ENCODE measurements at places on chromosomes 1 and 21.

DNA sequence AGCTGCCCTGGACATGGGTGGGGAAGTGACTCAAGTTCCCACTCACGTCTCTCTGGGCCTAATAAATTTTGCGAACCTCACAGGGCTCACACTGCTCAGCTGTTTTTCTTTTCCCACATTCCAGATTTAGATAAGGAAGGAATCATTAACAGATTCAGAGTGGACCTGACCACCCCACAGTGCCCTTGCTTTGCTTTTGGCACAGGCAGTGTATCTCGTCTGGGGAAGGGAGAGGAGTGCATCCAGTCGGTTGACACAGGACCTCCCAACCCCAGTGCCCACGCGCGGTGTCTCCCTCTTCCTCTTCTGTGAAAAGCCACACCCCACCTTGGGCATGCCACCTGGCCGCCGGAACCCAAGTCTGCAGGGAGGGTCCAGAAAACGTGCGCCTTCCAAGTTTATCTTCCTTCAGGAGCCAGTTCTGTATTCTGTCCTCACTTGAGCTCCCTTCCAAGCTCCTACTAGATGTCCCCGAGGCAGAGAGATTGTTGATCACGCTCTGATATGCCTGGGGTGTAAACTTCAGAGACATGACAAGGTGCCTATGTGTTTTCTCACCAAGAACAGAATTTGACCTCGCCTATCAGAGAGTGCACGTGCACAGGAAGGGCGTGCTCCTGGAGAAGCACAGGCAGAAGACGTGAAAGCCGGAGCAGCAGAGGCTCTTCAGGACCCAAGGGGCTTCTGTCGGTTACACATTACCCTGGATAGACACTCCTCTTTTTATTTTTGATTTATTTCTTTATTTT lies 9.5 kb upstream of the SLC2A5 start:
- DNase-seq: no peak

DNA sequence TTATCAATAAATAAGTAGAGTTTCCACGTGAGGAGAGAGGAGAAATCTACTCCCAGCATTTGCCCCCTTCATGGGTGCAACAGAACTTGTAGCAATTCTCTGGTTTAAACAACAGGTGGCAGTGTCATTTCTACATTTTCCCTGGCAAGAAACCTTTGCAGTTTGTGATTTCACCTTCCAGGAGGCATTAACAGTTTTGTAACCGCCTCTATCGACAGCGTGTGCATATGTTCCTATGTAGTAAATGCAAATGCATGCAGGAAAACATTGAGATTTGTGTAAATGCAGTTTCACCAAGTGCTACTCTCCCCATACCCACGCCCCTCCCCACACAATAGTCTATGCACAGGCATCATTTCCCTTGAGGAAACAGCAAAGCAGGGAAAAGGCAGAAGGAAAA lies 494.7 kb downstream of the SMYD3 start:
- DNase-seq: no peak

- DNase-seq: no peak
Observed at GRCh38 chr21:44480200-44481053, 25.1 kb downstream of the LRRC3 start.

GRCh38 chr1:54329312-54330003 lies 76.7 kb downstream of the SSBP3 start:
- no peak for DNase-seq

DNA sequence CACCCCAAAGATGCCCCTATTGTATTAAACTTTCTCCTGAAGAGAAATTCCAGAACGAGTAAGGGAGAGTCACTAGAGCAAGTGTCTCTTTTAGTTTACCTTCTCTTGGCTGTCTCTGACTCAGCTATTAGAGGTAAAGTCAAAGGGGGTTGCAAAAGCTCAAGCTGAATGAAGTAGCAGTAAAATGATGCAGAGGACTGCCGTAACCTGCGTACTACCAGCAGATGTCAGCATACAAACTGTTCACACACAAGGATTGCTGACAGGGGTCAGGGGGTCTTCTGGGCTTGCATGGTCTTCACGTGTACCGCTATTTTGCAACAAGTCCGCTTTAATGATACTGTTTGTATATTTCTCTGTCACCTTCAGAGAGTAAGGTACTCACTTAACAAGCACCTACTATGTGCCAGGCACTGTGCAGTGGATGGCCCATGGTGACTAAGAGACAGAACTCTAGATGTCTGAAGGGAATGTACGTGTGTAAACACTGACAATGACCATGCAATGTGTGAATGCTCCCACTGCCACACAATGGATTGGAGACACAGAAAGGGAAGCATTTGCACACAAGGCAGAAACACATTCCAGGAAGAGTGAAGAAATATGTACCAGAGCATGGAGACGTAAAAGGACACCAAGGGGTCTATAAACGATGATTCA lies 34.9 kb downstream of the CHML start:
- no peak for DNase-seq

DNA sequence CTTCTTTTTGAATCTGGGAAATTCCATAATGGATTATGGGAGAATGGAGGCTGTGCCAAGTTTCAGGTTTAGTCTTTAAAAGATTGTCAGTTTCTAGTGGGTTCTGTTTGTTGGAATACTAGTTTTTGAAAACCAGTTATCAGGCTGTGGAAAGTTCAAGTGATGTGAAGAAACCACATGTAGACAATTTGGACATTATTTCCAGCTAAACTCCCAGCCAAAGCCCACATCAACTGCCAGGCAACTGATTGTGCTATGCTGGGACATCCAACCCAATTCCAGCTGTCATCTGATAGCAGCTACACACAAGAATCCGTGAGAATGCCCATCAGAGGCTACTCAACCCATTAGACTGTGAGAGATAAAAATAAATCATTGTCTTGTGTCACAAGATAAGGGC lies 546.1 kb upstream of the ADAMTS5 start:
- DNase-seq: no peak

- DNase-seq: no peak
Observed at GRCh38 chr1:9196129-9197040, 38.2 kb upstream of the H6PD start.

DNA sequence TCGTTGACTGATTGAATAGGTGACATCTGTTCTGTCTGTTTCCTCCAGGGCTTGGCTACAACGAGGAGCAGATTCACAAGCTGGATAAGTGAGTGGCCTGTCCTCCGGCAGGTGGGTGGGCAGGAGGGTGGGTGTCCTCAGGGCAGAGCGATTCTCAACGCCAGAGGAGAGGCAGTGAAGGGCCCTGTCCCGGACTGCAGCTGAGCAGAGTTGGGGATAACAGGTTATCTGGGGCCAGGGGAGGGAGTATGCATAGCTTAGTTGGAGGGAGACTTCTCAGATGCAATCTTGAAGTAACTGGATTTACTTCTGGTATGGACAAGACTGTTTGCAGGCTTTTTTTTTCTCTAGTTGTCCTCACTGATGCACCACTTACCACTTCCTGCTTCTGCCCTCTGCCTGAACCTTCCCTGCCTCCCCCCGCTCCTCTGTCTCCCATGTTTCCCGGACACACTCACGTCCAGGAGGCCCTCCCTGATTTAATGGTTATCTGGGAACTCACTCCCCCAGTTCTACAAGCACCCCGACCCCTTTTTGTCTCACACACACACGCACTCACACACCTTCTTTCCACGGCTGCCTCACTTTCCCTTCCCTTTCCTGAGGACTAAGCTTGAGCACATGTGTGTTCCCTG lies 16.4 kb upstream of the RASSF5 start:
- DNase-seq: no peak

GRCh38 chr1:81635816-81636215 lies 164.9 kb upstream of the ADGRL2 start:
- DNase-seq: no peak

- no peak for DNase-seq
Observed at GRCh38 chr1:5752746-5753548, 239.3 kb downstream of the NPHP4 start.

- no peak for DNase-seq
Observed at GRCh38 chr1:43509007-43509739, 21.5 kb upstream of the PTPRF start.

DNA sequence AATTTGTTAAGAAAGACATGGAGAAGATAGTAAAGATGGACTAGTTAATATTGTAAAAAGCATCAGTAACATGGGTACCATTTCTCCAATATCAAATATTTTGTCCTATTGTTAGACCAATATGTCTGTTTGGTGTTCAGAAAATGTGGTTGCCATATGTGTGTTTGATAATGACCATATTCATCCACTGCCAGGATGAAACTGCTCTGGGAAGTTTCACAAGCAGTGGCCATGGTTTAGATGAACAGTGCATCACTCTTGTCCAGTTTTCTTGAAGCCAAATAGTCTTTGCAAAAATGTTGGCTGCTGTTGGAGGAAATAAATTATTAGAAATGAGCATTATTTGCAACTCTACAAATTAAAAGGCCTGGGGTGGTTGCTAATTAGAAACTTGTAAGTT lies 333.8 kb downstream of the NUF2 start:
- DNase-seq: no peak

DNA sequence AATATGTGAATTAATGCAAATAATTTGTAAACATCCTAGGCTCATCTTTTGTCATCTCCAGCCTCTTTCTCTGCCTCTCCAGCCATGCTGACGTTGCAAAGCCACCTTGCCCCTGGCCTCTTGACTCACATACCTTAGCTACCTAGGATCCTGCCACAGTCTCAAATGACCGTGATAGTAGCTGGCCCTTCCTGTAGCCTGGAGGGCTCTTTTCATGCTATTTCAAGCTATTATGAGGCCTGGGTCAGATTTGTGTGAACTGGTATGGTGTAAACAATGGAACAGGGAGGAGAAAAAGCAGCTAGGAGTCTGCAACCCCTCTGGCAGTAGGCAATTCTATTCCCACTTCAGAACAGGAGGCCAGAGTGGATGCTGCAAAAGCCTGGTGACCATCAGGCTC lies 337.7 kb downstream of the DISC1 start:
- no peak for DNase-seq

DNA sequence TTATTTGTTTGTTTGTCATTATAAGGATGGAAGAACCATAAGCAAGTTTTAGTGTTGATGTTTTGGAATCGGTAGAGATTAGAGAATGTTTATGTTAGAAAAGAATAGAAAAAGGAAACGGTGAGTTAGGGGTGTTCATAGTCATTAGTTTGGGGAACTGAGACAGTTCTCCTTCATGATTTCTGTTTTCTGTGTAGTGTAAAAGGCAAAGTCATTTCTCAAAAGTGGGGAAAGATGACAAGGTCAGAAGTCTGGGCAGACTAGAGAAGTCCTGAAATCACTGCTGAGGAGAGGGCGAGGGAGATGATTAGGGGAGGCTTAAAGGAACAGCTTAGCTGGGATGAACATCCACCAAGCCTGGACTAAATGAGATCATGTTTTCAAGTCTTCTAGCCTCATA lies 498.9 kb downstream of the TTLL7 start:
- DNase-seq: no peak

DNA sequence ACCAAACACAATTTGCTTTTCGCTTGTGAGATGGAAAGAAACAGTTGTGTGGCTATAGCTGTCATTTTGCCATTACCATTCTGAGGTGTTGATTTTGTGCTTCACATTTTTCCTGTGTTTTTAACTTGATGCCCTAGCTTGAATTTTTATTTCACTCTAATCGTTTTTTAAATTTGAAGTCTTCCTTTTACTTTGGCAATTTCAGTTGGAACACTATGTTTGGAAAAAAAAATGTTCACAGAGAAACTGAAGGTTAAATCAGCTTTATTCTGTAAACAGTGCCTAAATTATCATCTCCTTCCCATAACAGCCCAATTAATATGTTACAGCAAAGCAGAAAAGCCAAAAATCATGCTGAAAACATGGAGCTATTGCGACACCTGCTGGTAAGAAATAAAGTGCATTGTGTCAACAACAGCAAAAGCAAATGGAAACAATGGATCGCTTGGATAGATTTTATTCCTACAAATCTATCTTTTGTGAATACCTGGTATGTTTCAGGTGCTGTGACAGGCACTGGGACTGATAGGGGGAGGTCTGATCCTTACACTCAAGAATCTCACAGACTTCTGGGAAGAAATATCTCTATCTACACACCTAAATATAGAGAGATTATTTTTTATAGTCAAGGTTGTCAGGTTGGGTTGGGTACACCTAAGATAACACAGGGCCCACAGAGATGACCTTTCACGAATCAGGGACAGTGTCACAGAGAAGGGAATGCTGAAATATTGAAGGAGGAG lies 16.2 kb upstream of the ERICH3 start:
- peak; percentile 41 for DNase-seq

DNA sequence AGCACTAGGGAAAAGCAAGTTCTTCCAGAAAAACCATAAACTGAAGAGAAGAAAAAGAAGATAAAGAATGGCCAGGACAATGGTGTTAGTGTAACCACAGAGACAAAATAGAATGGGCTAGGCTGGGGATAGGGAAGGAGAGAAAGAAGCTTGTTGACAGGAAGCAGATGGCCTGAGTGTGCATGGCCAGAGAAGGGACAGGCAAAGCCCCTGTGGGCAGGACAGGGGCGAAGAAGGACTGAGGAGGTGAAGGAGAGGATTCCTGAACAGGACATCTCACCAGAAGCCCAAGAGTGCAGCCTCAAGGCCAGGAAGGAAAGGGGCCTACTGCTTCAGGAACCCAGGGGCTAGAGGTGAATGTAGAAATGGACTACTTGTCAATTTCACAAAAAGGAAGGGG lies 29.3 kb downstream of the IQGAP3 start:
- DNase-seq: no peak

DNA sequence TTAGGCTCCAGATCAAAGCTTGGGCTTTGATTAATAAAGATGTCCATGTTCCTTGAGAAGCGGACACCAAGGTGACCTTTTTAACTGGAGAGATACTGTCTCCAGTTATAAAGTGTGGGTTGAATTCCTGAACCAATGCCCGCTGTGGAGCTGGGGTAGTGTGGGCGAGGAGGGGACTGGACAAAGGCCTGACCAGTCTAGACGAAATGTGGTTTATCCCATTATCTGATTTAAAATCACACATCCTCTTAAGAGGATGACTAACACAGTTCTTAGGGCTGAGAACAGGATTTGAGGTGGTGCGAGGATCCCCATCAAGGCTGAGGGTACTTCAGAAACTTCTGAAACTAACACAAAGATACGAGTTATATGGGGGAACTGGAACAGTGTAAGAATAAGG lies 84.5 kb upstream of the GCLM start:
- DNase-seq: no peak

DNA sequence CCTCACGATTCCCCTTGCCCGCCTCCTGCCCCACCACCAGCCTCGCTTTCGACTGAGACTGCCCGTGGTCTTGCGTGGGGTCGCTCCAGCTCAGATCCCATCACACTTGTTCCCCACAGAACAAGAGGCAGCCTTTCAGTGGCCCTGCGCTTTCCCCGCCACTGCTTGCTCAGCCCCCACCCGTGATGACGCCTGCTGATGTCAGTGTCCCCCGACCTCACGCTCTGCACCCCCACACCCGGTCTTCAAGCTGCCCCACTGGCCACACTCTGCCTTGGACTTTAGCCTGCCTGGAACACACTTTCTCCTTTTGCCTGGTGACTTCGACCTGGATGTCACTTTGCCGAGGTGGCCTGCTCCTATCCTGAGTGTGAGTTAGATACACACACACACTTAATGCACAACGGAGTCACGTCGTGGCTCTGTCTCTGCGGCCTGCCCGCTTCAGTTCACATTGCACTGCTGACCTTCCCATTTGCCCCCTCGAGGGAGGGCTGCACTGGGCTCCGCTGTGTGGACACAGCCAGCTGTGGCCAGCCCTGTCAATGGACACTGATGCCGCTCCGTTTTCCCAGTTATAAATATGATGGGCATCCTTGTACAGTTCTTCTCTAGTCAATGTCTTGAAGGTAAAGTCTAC lies 13.0 kb downstream of the AGPAT3 start:
- no peak for DNase-seq

GRCh38 chr21:46517361-46517760 lies 58.7 kb downstream of the DIP2A start:
- DNase-seq: no peak

- no peak for DNase-seq
Observed at GRCh38 chr1:50074931-50075330, 33.8 kb upstream of the ELAVL4 start.

All from HFF-Myc (cell line).